NCI-H2029 treated with DMSO at 0.1 percent for 48 hours (cell line): ENCODE measurements at places on chromosomes 11 and 22.

- DNase-seq, result peak; percentile 84
Measured at GRCh38 chr11:12692229-12693075, 18.2 kb downstream of the TEAD1 start.

GRCh38 chr11:131353766-131354165, 16.6 kb upstream of the NTM start:
- DNase-seq, result no peak

DNA sequence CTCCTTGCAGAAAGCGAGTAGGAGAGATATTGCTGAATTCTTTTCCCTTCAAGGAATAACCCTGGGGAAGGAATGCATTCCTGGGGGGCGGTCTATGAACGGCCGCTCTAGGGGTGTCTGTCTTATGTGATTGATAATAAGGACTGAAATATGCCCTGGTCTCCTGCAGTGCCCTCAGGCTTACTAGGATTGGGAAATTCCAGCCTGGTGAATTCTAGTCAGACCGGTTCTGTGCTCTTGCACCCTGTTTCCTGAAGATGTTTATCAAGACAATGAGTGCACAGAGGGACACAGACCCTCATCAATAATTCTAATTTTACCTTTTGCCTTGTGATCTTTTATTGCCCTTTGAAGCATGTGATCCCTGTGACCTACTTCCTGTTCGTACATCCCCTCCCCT, 140.7 kb downstream of the LUZP2 start:
- no peak for DNase-seq

- DNase-seq, result no peak
Measured at GRCh38 chr11:119763071-119763728, 34.2 kb upstream of the NECTIN1 start.

- DNase-seq, result no peak
Measured at GRCh38 chr11:114130629-114131277, 71.2 kb downstream of the ZBTB16 start.

DNA sequence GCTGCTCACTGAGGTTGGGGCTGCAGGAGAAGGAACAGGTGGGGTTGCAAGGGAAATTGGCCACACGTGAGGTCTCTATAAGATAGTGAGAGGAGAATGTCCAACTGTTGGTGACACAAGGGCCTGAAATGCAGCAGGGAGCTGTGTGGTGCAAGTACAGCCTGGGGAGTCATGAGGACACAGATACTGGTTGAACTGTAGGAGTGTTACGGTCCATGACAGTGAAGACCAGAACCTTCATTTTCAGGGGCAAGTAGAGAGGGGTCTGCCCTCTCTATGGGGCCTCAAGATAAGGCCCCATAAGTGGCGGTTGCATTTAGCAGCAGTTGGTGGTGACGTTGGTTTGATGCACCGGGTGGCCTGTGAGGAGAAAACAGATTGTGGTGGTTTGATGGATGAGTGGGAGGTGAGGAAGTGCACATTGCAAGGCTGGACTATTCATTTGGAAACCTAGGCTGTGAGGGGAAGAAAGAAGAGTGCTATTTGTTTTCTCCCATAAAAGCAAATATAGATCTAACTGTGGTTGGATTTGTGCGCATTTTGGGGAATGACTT, 39.4 kb downstream of the MICAL2 start:
- DNase-seq, result no peak

DNA sequence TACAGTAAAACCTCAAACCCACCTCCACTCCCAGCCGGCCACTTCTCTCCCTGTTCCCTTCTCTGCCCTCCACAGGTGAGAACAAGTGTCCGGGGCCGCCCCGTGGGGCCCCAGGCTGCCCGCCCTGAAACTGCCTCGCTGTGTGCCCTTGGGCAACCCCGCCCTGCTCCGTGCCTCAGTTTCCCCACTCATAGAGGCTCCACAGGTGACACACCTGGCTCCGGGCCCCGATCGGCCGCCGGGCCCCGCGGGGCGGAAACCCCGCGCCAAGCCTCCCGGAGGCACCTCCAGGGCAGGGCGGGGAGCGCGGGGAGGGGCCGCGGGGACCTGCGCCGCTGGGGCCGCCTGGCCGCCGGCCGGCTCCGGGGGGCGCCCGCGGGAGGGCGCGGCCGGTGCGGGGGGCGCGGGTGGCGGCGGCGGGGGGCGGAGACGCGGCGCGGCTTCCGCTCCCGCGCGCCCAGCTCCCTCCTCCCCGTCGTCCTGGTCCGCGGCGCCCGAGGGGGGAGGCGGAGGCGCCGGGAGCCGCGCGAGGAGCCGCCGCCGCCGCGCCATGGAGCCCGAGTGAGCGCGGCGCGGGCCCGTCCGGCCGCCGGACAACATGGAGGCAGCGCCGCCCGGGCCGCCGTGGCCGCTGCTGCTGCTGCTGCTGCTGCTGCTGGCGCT, at the start of gene LRP5:
Gene LRP5 (plus strand): TSS at position 475 of the 663 bp plus-strand sequence. CDS start 124 bp downstream, at position 599.
- DNase-seq, result no peak

GRCh38 chr11:76910620-76911414, 50.1 kb downstream of the ACER3 start:
- DNase-seq, result no peak

GRCh38 chr11:27209562-27210005, 153.4 kb downstream of the CCDC34 start:
- DNase-seq, result no peak

- no peak for DNase-seq
Measured at GRCh38 chr22:37746366-37747079, 49.7 kb downstream of the TRIOBP start.

GRCh38 chr22:30483169-30483568, 11.4 kb upstream of the SEC14L3 start:
- no peak for DNase-seq

DNA sequence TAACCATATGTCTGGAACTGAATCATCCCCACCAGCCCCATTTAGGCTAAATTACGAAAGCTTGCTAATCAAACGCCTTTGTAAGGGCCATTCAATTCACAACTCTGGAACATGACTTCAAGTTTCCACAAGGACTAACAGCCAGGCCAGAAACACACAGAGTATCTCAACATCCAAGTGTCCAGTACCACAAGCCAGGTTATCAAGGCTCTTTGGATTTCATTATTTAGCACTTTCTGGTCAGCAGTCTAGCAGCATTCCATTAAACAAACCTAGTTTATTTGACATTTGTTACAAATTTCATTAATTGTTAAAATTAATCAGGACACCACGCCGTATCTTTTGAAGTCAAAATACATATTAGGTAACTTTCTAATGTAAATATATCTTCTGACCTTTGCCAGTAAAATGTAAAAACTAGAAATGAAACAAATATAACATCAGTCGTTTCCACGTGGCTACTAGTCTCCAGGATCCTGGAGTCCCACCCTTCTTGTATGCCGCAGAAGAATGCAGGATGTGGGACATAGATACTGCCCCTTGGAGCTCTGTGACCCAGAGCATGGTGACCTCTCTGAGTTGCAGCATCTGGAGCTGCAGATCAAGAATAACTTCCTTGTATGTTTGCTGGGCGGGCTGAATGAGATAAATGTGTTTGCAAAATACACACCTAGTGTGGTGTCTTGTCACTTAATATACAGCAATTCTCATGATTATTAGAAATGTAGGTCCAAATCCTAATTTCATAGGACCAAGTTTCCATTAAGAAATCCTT, 64.7 kb downstream of the MPPED2 start:
- no peak for DNase-seq

DNA sequence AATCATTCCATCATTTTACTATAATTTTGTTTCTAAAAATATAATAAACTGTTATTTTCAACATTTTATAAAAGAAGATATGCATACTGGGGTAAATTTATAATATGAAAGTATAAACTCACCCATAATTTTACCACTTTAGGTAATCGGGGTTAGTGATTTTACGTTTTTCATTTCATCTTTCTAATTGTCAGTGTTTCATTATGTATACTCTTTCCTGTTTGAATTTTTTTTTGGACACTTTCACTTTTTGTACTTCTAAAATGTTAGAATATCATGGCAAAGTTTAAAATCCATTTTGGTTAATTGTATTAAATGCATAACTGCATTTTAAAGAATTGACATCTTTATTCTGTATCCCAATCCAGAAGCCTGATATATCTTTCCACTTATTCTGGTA, 115.8 kb downstream of the METTL15 start:
- DNase-seq, result no peak

- no peak for DNase-seq
Measured at GRCh38 chr11:29280452-29280851, 736.4 kb downstream of the KCNA4 start.

DNA sequence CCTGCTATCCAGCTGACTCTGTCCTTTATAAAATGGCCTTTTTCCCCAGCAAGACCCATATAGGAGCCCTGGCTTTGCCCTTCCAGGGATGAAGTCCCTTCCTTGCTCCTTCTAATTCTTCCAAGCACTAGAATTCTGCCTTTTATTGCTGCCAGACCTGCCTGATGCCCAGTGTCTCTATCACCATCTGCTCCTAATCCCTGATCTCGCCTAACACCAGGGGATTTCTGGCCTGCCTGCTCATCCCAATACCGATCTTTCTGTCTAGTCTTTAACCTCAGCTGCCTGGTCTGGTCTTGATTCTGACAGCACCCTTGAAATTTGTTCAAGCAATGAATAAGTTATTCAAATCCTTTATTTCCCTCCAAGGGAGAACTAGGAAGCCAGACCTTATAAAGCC, 150.2 kb downstream of the SPON1 start:
- no peak for DNase-seq

GRCh38 chr11:77036398-77036797, 2.2 kb downstream of the B3GNT6 start:
- DNase-seq, result no peak

GRCh38 chr22:29480512-29481264, 670 bp downstream of the NEFH start:
- DNase-seq, result no peak

DNA sequence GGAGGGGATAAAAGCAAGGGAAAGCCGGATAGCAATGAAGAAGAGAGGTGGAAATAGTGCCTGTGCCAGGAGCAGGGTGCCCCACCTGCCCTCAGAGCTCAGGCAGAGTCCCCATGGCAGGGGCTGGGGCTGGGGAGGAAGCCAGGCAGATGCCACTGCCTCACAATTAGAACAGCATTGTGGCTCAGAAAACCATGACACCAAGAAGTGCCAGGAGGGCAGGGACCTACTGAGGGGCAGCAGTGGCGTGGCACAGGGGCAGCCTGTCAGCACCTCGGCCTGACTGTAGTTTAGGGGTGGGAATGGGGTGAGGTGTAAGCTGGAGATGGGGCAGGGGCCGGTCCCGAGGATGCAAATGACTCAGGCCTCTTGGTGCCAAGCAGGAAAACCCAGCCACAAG, 532.1 kb upstream of the B3GAT1 start:
- no peak for DNase-seq

GRCh38 chr11:58617976-58618557, 4.4 kb upstream of the CNTF start:
- no peak for DNase-seq

GRCh38 chr11:11504071-11504470, 117.7 kb downstream of the GALNT18 start:
- no peak for DNase-seq

DNA sequence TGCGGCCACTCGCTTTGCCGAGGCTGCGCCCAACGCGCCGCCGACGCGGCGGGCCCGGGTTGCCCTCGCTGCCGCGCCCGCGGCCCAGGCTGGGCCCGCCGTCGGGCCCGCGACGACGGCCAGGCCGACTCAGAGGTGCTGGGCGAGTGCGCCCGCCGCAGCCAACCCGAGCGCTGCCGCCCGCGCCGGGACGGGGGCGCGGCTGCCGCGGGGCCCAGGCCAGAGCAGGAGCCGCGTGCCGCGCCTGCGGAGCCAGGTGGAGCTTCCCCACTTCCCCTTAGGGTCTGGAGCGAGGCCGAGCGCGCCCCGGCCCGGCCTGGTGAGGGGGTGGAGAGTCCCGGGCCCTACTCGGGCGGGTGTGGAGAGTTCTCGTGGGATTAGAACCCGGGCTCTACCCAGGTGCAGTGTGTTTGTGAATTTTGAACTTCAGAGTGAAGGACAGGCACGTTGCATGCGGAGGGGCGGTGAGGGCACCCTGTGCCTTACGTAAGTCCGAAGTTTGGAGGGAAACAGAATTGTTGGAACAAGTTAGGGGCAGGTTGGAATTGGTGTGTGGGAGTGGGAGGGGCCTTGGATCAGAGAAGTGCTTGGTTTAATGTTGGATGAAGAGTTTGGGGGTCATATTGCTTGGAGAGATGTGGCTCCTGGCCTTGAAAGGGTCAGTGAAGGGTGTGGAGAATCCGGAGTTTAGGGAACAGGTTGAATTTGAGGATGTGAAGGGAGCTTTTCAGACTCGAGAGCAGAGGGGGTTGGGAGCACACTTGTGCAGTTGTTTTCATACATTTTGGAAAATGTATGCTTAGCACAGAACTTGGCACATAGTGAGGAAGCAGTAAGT, 697 bp downstream of the RNF169 start:
- DNase-seq, result no peak

- DNase-seq, result no peak
Measured at GRCh38 chr22:43238526-43239006, 51.6 kb upstream of the TTLL12 start.

DNA sequence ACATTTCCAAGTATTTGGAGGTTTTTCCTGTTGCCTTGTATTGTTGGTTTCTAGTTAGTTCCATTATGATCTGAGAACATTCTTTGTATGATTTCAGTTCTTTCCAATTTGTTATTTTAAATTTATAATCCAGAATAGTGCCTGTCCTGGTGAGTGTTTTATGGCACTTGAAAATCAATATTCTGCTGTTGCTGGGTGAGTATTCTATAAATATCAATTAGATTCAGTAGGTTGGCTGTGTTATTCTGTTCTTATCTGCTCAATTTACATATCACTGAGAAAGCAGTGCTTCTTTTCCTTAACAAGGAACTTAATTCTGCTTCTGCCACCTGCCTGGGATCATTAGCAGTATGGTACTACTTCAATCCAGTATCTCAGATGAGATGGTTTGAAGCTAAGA, 123.5 kb downstream of the SNX19 start:
- no peak for DNase-seq

- no peak for DNase-seq
Measured at GRCh38 chr11:39641751-39642150, 1817.7 kb downstream of the LRRC4C start.
